ENCODE measurements at places on chromosomes 2 and 18. TPM values are rescaled to one million over a fixed set of nuclear protein-coding genes. Genes with fewer than 3 reads are reported as not detected.
A peak's percentile ranks its signal among the peaks of the same experiment; 100 is the strongest.

- no peak for DNase-seq
Measured at GRCh38 chr2:13876491-13877037, 756.0 kb upstream of the LRATD1 start.

SMC6 gene
- total RNA-seq, result 25.6 TPM

DNA sequence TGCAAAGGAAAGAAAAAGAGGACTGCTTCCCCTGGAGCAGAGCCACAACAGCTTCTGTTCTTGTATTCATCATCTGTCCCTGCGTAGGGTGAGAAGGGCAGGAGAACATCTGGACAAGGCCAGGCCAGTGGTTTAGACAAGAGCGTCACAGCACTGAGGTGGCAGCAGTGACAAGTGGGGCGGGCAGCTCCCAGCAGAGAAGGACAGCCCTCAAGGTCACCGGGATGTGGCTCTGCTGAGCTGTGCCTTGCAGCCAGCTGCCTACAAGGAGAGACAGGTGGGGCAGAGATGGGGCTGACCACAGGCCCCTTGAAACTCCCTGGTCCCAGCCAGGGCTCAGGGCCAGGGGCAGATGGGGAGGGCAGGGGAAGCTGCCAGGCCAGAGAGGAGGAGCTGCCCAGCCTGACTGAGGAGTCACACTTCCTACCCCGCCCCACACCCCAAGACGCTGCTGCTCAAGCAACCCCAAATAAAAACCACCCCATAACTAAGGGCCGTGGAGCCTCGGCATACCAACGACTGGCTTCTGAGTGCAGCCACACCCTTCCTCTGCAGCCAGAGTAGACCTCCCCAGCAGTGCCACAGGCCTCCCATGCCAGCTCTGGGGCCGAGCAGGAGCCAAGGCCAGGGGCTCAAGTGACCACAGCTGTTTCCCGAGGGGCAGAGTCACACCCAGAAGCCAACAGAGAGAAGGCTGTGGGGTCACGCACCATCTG is 5.4 kb downstream of the RAB11FIP5 start:
- DNase-seq, result peak; percentile 86

MALL gene
- 7.0 TPM for total RNA-seq

- no peak for DNase-seq
Measured at GRCh38 chr18:61822879-61823278, 69.9 kb downstream of the RNF152 start.

GRCh38 chr18:70781860-70782453 is 493.1 kb downstream of the SOCS6 start:
- DNase-seq, result no peak

DNA sequence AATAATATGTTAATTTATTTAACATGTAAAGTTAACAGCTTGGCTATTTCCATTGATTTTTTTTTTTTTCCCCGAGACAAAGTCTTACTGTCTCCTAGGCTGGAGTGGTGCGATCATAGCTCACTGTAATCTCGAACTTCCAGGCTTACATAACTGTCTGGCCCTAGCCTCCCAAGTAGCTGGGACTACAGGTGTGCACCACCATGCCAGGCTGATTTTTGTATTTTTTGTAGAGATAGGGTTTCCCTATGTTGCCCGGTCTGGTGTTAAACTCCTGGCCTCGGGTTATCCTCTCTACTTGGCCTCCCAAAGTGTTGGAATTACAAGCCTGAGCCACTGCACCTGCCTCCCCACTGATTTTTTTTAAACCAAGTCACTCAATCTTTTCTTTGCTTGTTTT is 32.5 kb upstream of the KLHL14 start:
- DNase-seq, result no peak

GRCh38 chr18:32025744-32026143 is 7.1 kb downstream of the RNF125 start:
- no peak for DNase-seq

CDK5R2 gene
- not detected for total RNA-seq

DNA sequence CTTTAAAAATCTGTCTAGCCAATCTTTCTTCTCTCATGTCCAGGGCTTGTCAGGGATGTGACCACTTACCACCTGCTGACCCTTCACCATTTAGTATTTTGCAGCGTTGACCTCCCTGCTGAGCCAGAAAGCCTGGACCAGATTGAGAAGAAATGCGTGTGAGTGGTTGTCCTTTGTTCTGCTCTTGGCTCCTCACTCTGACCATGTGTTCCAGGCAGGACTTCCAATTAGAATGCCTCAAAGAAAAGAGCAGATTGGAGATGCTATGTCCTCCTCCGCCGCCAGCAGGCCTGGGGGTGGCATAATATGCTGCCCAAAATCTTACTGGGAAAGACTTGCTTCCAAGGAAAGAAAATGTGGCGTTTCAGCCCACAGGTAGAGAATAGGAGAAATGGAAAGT is 894.1 kb downstream of the SLC4A3 start:
- DNase-seq, result no peak

DNA sequence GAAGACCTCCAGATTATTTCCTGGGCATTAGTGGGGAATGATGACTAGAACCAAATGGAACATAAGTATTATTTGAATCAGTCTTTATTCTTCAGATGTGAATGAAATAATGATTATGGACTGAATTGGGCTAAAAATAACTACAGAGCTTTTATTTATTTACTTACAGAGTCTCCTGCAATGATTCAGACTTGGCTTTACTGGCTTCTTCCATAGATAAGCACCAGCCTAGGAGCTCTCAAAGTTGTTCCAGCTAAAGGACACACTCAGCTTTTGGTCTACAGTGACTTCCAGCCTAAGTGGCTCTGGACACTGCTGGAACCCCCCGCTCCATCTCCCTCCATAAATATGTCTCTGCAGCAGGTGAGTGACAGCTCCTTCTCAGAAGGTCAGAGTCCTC is 24.3 kb upstream of the ARHGAP25 start:
- DNase-seq, result no peak

PJVK gene
- 2.2 TPM for total RNA-seq

DNA sequence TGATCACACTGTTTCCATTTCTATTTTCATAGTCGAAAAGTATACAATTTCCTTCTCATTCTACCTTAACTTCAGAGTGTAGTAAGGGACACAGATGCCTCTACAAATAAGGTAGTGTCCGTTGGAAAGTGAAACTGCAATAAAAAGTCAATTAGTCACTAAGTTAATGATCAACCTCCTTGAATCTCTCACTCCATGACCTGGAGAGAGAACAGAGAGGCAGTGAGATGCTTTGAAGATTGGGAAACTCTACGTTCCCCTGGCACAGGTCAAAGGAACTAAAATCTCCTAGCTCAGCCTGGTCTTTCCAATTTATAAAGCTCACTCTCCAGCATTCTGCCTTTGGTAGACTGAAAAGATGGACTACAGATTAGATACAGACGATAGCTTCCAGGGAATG is 153.8 kb upstream of the ACAA2 start:
- DNase-seq, result no peak

- no peak for DNase-seq
Measured at GRCh38 chr2:42601076-42601475, 32.6 kb downstream of the MTA3 start.

DNA sequence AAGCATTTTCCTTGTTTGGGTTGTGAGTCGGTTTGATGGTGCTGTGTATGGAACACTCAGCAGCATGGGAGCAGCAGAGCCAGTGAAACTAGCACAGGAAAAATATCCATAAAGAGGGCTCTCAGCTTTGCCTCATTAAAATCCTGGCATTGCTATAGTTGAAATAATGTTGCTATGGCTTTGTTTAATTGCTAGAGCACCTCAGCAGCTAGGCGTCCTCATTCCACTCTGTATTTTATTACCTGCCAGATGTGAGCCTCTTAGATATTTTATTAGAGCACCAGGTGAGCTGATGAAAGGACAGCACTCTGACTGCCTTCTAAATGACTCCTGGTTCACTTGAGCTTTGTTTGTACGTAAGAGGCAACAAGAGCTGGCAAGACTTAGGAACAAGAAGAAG is 232.4 kb downstream of the MTX2 start:
- DNase-seq, result no peak

GRCh38 chr2:12709207-12709522 is 7.6 kb upstream of the TRIB2 start:
- no peak for DNase-seq

DNA sequence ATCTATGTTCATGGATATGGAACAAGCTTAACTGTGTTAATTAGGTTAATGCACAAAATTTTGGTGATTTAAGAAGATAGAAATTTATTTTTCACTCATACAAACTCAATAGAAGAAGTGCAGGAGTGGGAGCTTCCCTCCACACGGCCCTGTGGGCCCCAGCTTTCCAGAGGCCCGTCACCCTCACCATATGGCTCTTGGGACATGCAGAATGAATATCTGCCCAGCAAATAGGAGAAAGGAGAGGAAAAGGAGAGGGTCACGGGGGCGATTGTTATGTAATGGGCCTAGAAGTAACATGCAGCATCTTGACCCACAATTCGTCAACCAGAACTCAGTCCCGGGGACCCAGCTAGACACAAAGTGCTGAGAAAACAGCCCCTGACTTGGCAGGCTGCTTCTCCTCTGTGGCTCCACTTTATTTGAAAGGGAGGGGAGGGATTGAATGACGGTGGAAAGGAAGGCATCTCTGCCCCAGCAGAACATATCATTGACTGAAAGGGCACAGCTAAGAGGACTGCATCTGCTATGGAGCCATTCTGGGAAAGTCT is 648.2 kb upstream of the ID2 start:
- no peak for DNase-seq

- no peak for DNase-seq
Measured at GRCh38 chr2:128442053-128442751, 123.5 kb upstream of the HS6ST1 start.

GRCh38 chr2:231318954-231319353 is 76.6 kb upstream of the B3GNT7 start:
- no peak for DNase-seq

CDH19 gene
- total RNA-seq, result 1.4 TPM

CFAP65 gene
- total RNA-seq, result 0.28 TPM

- no peak for DNase-seq
Measured at GRCh38 chr2:134712299-134712698, 6.5 kb downstream of the TMEM163 start.

DNA sequence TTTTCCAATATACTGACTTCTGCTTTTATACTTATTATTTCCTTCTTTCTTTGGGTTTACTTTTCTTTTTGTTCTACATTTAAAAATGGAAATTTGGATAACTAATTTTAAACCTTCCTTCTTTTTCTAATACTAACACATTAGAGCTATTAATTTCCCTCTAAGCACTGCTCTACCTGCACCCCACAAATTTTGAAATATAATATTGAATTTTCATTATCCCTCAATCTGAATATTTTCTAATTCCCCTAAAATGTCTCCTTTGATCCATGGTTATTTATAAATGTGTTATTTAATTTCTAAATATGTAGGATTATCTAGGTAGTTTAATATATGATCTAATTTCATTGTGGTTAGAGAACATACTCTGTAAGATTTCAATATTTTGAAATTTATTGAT is 63.4 kb upstream of the LGALSL start:
- no peak for DNase-seq

DNA sequence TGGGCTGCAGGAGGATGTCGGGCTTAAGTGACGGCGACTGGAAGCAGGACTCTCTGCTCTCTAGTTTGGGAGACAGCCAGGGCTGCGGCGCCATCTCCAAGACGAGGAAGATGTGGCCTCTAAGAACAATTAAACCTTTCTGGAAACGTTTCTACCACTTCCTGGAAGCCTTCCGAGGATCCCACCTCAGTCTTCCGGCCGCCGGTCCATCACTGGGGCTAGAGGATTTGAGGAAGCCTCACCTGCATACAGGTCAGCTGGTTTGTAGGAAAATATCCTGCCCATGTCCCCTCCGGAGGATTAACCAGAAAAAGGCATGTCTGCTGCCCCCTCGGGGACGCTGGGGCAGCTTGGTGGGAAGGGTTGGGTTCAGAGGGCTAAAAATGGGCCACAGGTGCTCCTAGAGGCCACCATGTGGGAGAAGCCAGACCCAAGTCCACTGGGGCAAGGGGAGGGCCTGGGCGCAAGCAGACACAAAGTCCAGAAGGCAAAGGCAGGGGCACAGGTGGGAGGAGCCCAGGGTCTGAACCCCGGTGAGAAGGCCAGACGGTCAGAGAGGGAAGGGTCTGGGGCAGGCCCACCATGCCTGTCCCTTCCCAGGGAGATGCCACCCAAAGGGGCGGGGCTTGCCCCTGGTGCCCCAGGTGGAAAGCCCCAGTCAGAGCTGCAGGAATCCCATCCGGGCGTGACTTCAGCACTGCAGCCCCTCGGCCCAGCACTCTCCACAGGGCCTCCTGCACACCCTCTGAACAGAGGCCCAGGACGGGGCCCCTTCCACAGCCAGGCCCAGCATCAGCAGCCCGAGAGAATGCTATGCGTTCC is 82.2 kb upstream of the ID2 start:
- no peak for DNase-seq

DNA sequence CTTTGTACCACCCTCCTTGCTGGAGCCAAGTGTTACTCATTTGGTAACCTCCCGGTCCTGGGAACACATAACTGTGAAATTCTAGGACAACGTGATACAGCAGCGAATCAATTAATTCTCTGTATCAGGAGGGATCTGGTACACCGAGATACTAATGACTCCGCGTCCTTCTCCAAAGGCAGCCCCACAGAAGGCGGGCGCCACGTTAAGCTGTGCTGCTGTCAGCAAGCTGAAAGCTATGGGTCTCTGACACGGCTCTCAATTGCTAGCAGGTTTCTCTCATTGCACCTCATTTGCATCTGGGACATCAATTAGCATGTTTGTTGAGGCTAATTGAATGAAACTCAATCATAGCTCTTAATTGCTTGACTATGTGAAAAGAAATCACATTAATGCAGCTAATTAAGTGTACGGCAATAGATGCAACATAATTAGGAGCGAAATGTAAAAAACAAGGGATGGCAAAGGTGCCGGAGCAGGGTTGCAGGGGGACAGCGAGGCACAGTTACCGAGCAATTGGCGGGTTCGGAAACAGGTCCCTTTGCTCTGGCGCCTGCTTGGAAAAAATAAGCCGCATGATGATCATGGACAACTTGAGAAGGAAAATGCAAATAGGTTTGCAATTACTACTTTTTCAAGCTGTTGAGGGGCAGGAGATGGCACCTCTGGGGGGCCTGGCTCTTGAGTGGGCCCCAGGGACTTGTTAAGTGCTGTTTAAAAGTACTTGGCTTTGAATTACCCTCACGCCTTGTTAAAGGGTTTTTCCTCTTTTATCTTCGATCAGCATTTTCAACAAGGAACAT is 264.2 kb downstream of the GBX2 start:
- DNase-seq, result no peak

DNA sequence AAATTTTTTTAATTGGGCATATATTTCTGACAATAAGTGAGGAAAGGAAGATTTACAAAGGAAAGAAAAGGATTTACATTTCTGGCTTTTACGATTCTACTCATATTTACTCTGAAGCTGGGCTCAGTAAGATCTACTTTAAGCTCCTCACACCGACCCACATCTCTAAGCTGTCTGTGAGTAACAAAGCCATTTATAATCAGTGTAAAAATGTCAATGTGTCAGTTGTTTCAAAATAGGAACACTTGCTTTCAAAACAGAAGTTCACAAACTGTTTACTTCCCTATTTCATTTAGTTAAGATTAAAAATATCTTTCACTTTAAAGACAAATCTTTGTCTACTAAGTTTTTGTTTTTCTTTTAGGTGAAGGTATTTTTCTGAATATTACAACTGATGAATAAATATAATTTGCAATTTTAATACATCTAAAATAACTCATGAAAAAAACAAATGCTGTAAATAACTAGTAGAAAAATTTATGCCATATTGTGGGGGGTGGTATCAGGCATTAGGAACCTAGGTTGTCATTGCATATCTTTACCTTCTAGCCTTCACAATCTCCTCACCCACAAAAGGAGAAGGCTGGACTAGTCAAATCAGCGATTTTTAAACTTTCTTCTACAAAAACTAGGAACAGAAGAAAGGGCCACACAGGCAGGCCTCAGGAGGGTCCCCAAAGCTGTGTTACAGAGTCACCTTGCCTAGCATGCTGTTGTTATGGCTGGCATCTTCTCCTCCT is 64.5 kb downstream of the TMEM131 start:
- no peak for DNase-seq

Measured in spleen (tissue), 13 donors.